NCI-H345 (cell line): ENCODE measurements at places on chromosomes 3 and 15.

DNA sequence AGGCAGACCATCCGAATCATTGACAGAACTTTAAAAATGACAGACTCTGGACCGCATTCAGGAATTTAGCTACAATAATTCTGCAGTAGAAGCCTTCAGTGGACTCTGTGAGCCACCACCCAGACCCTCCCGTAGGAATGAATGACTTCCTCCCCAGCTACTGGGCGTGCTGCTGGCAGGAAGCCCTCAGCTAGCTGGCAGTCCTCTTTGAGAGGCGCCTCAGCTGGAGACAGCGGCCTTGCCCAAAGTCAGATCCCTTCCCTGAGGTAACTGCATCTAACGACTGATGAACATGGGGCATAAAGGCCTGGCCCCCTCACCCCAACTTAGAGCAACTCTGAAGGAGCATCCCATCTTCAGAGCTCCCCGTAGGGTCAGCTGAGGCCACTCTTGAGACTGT is 25.8 kb downstream of the CRABP1 start:
- no peak for DNase-seq

- no peak for DNase-seq
These were observed 98.2 kb downstream of the FBN1 start for GRCh38 chr15:48547286-48547685.

- DNase-seq: no peak
These were observed 63.9 kb downstream of the IQSEC1 start for GRCh38 chr3:13009132-13009945.

DNA sequence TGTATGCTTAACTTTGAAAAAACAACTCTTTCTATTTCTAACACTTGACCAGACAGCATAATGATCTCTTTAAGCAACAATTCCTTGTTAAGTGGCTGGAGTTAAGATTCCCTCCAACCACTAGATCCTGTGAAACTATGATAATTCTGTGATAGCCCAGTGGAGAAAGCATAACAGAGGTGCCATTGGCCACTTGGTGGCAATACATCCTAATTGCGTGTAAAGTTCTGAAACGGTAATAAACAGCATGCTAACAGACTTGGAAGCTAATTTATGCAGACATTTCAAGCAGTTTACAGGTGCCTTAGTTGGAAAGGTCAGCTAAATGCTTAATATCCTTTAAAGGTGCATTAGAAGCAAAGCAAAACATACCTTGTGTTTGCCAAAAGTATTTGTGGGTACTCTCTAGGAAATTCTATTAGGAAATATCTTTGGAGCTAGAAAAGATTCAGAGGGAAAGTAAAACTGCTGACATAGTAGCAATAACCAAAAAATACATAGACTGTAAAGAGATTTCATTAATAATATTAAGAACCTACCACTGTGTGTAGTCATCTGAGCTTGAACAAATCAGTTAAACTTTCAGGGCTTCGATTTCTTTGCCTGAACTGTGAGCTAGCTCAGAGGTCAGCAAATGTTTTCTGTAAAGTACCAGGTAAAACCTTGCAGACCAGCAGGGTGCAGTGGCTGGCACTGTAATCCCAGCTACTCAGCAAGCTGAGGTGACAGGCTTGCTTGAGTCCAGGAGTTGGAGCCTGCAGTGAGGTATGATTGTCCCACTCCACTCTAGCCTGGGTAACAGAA is 19.0 kb upstream of the CSTA start:
- no peak for DNase-seq

DNA sequence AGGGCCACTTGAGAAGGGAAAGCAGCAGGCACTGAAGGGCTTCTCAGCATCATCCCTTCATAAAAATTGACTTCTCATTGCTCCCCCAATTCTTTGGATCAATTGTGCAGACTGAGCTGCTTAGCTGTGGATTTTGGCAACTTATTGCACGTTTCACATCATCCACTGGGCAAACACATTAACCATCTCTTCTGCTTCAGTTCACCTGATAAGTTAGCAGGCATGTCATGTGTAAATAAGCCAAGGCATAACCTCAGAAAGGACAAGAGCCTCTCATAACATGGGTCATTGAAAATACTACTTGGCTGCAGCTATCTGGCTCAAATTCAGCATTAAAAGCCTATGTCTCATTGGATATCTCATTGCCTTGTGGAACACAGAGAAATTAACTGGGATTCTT is 366.5 kb downstream of the LRRC3B start:
- DNase-seq: peak; percentile 51

DNA sequence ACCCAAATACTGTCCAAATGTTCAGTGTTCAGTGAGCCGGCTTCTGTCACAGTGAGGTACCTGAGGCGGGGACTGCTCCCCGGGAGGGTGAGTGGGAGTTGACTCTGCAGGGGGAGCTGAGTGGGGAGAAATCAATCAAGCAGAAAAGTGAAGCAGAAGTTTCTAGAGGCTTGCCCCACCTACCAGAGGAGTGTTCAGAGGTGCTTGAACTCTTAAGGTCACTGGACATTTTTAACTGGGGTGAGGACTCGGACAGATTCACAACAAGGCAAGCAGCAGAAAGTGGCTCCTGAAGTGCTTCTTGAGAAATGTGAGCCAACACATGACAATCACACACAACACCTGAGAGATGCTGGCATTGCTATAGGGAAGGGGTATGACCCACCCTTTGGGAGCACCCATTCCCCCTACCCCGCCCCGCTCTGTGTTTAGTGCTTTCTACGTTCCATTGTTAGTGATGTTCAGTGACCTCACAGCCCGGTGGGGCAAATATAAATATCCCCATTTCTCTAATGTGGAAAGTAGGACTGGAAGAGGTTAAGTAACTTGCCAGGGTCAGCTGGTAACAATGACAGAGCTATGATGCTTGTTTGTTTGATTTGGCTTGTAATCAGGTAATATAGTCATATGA is 48.6 kb upstream of the AKAP13 start:
- DNase-seq: no peak

DNA sequence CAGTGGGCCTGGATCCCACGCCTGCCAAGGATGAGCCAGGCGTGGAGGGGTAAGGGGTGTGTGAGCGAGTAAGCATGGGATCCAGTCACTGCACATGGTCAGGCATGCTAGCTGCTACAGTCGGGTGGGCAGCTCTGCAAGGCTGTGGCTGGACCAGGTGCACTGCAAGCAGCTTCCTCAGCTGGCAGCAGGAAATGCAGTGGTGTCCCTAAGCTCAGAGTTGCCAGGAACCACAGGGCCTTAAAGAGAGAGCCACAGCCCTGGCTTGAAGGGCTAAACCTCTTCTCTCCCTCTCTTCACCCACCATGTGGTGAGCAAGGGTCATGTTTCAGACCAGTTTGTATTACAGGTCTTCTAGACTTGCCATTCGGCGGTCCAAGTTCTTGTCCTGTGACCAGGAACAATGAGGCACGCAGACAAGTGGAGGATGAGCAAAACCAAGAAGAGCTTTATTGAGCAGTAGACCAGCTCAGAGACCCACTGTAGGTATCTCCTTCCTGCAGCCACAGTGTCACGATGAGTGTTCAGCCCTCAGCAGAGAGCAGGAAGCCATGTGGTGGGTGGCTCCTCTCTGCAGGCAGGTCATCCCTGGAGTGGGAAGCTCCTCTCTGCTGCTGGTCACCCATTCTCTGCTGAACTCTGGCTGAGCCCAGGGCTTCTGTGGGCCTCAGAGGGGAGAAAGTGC is 511.9 kb downstream of the PYDC2 start:
- DNase-seq: no peak

GRCh38 chr3:114496874-114497273 is 203.0 kb downstream of the TIGIT start:
- DNase-seq: no peak

DNA sequence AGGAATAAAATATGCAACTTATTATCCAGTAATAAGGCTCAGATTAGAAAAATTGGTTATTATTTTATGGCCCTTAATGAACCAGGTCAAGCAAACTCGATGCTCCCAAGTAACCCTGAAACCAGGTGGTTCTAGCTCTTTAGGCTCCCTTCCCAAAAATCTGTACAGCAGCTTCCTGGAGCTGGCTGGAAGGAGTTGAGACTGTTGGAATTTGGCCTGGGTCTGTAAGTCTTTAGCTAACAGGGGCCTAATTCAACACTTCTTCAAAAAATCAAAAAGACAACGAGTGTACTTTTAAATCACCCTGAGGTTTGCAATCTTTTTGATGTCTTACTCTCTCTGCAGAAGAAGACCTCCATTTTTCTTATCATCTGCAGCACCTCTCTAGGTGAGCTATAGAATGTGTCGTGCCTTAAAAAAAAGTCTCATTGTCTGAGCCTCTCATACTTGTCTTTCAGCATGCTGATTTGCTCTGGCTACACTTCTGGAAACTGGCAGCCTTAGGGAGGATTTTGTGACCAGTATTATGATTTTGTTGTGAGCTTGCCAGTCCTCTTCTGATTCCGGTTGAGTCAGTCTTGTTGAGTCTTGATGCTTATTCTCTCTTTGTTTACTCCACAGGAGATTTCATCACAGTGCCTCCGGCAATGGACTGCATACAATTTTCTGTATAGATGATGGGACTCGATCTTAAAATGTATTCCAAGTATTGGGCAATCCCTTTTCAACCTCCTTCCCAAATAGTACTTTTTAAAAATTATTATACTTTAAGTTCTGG is 235.0 kb upstream of the KBTBD8 start:
- DNase-seq: no peak

GRCh38 chr3:187572441-187572840 is 97.8 kb downstream of the SST start:
- no peak for DNase-seq

- peak; percentile 56 for DNase-seq
These were observed at the start of gene FAIM for GRCh38 chr3:138608322-138609135. FAIM (plus strand) TSS chr3:138608771; CDS start chr3:138619727, 10,956 bp downstream.

- DNase-seq: no peak
These were observed 9.8 kb downstream of the CMTM6 start for GRCh38 chr3:32492684-32493436.

GRCh38 chr3:38544926-38545325 is 48.8 kb downstream of the EXOG start:
- DNase-seq: no peak

GRCh38 chr3:75737831-75738493 is 47.4 kb downstream of the ZNF717 start:
- DNase-seq: no peak

GRCh38 chr3:58151637-58152036 is 59.1 kb downstream of the DNASE1L3 start:
- no peak for DNase-seq

DNA sequence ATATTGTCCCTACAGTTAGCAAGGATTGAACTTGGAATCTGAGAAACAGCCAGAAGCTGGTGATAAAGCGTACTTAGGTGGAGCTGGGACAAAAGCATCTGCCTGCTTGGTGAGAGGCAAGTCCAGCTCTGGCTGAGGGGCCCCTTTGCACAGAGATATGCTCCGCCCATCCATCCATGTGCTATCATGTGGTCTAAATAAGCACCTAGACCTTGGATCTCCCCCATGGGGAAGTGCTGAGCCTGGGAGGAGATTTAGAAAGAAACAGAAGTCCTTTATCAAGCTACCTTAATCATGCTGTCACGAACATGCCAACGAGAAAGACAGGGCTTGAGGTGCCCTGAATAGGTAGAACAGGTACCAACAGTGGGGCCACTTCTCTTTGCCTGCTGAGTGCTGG is 369.5 kb downstream of the FOXP1 start:
- DNase-seq: no peak

GRCh38 chr15:70845602-70846360 is 8.2 kb downstream of the LARP6 start:
- DNase-seq: no peak

GRCh38 chr3:56291244-56291680 is 177.0 kb downstream of the ERC2 start:
- no peak for DNase-seq

GRCh38 chr3:69090021-69090420 is 5.3 kb downstream of the ARL6IP5 start:
- no peak for DNase-seq

GRCh38 chr3:144148356-144148755 is 176.7 kb downstream of the DIPK2A start:
- DNase-seq: no peak

DNA sequence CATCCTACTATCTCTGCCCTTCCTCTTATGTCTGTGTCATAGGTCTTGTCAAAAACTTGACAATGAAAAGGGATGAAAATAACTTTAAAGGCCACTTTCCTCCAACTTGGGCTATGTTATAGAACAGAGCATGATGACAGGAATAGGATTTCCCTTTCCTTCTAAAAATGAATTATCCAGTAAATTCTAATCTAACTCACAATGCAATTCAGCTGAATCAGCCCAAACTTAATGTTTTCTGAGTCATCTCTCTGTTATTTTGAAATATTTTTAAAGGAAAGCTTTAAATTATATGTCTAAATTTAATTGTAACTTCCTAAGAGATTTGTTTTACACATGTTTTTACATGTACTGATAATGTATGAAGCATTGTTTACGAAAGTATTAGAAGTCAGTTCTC is 258.5 kb downstream of the BBX start:
- no peak for DNase-seq

DNA sequence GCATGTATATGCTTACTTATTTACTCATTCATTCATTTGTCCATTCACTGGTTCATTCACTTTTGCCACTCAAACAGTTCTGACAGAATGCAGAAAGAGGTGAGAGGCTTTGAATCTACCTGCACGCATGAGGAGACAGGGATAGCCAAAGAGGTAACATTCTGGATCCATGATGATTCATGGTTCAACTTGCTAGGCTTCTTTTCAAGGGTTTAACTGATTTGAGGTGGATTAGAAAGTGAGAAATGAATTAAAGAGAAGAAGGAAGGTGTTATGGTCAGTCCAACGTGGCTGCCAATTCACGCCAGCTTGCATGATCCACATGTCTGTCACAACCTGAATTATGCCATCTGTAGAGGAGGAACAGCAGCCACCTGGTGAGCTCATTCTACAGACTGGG is 260.6 kb downstream of the ARRDC4 start:
- DNase-seq: no peak

GRCh38 chr3:14275962-14276909 is 97.6 kb downstream of the LSM3 start:
- no peak for DNase-seq

- DNase-seq: peak; percentile 26
These were observed 43.6 kb downstream of the RLBP1 start for GRCh38 chr15:89177633-89178306.

DNA sequence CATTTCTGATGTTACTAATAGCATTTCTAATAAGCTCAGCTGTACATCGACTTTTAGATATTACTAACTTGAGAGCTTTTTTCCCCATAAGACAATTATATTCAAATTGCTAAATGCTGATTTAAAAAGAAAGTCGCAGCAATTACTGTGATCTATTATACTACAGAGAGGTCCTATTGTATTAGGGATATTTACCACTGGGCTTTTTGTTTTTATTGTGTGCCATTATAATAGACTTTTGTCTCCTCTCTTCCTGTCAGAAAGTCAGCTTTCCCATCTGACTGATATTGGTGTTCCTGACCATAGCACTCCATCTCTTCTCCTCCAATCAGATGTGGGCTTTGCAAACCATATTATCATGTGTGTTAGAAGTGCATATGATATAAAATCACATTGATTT is 27.2 kb upstream of the RYR3 start:
- no peak for DNase-seq

DNA sequence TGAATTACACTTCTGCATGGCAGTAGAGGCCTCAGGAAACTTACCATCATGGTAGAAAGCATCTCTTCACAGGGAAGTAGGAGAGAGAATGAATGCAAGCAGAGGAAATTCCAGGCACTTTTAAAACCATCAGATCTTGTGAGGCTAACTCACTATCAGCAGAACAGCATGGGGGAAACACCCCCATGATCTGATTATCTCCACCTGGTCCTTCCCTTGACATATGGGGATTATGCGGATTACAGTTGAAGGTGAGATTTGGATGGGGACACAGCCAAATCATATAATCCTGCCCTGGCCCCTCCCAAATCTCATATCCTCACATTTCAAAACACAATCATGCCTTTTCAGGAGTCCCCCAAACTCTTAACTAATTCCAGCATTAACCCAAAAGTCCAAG is 691.1 kb downstream of the SI start:
- no peak for DNase-seq
